Stimulated activated CD4-positive, alpha-beta T cell treated with anti-CD3 and anti-CD28 coated beads, TNF-alpha, amount 100 ng/mL, for 4 hours (primary cell): ENCODE measurements at places on chromosomes 4 and X.

DNA sequence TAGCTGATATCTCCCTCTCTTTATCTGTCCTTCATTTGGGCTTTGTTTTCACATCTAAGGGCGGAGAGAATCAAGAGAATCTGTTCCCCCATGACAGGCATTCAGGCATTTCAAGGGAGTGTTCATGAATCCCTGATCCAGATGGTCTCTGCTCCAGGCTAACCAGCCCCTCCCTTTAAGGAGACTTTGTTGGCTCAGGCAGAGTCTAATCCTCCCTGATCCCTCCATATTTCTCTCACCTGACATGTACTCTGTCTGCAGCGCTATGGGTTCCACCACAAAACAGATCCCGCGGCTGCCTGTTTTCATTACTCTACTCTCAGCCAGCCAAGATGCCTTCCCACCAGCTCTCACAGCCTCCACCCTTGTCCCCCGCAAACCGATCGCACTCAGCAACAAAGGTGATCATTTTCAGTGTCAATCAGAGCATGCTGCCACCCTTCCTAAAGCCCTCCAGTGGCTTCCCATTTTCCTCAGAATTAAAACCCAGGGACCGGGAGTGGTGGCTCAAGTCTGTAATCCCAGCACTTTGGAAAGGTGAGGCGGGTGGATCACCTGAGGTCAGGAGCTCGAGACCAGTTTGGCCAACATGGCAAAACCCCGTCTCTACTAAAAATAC is 30.3 kb upstream of the SLC2A9 start:
- no peak for DNase-seq

DNA sequence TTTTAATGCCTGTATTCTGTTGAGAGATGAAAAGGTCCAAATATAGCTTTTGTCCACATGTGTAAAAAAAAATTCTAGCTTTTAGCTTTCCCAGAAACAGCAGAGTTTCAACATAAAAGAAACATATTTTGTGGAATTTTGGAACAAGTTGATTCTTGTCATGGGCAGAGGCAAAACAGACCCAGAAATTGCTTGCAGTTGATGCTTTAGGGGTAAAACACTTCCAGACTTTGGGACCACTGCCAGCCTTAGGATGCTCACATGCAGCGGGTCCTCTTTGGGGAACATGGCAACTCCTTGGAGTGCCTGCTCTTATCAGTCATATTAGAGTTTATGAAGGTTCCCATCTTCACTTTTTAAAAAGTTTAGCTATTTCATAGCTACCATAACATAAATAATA is 30.4 kb downstream of the DCLK2 start:
- DNase-seq, result no peak

GRCh38 chr4:184503869-184504300 is 29.5 kb upstream of the IRF2 start:
- no peak for DNase-seq

DNA sequence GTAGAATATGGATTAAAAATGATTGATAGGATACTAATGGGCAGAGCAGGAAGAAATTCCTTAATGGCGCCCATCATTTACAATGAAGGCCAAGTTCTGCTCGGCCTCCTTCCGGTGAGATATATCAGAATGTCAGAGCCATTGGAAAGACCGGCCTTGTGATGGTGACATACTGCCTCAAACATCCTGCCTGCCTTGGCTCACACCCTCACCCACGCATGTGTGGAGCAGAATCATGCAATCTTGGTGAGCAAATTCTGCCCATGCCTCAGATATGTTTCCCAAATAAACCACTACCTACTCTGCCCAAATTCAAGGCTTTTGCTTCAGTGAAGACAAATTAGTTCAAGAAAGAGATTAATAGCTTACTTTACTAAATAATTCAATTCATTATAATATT is 163.3 kb downstream of the MID1 start:
- no peak for DNase-seq
